ENCODE measurements at places on chromosomes 6 and 20. TPM values are rescaled to one million over a fixed set of nuclear protein-coding genes. Genes with fewer than 3 reads are reported as not detected.
A peak's percentile ranks its signal among the peaks of the same experiment; 100 is the strongest.

GRCh38 chr20:49675368-49676151, 38.1 kb downstream of the B4GALT5 start:
- peaks cover 2% of the 10 kb centered on the region for H3K36me3 ChIP-seq
- H3K27ac ChIP-seq: no peak overlapping the region
- peaks cover 2% of the 10 kb centered on the region for H3K27me3 ChIP-seq
- H3K4me1 ChIP-seq: peaks cover 63% of the 10 kb centered on the region

- DNase-seq: no peak
- H3K27me3 ChIP-seq: no peaks in the 10 kb centered on the region
- H3K4me3 ChIP-seq: no peak overlapping the region
- peaks cover 9% of the 10 kb centered on the region for H3K36me3 ChIP-seq
- no peak overlapping the region for H3K27ac ChIP-seq
These were observed 5.2 kb upstream of the ADRM1 start for GRCh38 chr20:62297449-62298227.

GRCh38 chr20:47757145-47758035, 27.9 kb downstream of the SULF2 start:
- no peak overlapping the region for H3K27ac ChIP-seq
- H3K4me1 ChIP-seq: no peaks in the 10 kb centered on the region
- DNase-seq: no peak

- no peak overlapping the region for H3K4me3 ChIP-seq
- peaks cover 31% of the 10 kb centered on the region for H3K36me3 ChIP-seq
- no peak for DNase-seq
- no peak overlapping the region for H3K27ac ChIP-seq
These were observed 6.9 kb downstream of the TXNDC5 start for GRCh38 chr6:7903673-7904072.

The TPX2 gene
- total RNA-seq: 174 TPM

DNA sequence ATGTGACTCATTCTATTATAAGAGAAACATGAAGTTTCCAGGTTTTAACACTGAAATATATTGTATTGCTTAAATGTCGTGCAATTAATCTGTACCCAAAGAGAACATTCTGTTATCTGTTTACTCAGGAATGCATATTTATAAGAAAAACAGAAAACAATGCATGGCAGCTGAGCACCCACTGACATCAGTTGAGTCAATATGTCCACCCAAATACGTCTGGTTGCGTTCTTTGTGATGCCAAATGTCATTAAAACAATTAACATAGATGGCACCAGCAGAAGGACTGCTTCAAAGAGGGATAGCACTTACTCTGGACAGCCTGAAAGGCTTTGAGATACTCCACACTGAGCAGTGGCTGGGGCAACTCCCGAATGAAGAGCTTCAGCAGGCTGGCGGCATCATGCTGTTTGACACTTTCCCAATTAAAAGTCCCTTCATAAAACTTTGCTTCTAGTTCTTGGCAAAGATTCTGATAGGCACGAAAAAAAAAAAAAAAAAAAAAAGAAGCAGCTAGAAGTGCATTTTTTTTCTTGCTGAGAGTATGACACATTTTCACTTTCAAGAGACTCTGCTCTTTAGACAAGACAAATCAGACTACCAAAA, 102.3 kb downstream of the ARHGAP18 start:
- no peaks in the 10 kb centered on the region for H3K27me3 ChIP-seq
- peaks cover 8% of the 10 kb centered on the region for H3K36me3 ChIP-seq
- H3K4me3 ChIP-seq: no peak overlapping the region

The PI16 gene
- not detected for total RNA-seq

GRCh38 chr20:1637226-1637625, 17.4 kb upstream of the SIRPB1 start:
- peak; percentile 4 for DNase-seq
- H3K4me3 ChIP-seq: no peak overlapping the region
- no peak overlapping the region for H3K27ac ChIP-seq
- H3K4me1 ChIP-seq: peaks cover 43% of the 10 kb centered on the region
- peaks cover 65% of the 10 kb centered on the region for H3K36me3 ChIP-seq

- no peaks in the 10 kb centered on the region for H3K27me3 ChIP-seq
- H3K27ac ChIP-seq: no peak overlapping the region
- H3K4me1 ChIP-seq: no peaks in the 10 kb centered on the region
- peaks cover 61% of the 10 kb centered on the region for H3K36me3 ChIP-seq
These were observed 29.8 kb upstream of the TBC1D20 start for GRCh38 chr20:492159-492558.

- H3K4me1 ChIP-seq: peaks cover 20% of the 10 kb centered on the region
- no peaks in the 10 kb centered on the region for H3K36me3 ChIP-seq
- H3K4me3 ChIP-seq: no peak overlapping the region
- H3K27ac ChIP-seq: no peak overlapping the region
- DNase-seq: no peak
- H3K27me3 ChIP-seq: peaks cover 17% of the 10 kb centered on the region
These were observed 4.8 kb downstream of the TGM6 start for GRCh38 chr20:2385496-2385895.

DNA sequence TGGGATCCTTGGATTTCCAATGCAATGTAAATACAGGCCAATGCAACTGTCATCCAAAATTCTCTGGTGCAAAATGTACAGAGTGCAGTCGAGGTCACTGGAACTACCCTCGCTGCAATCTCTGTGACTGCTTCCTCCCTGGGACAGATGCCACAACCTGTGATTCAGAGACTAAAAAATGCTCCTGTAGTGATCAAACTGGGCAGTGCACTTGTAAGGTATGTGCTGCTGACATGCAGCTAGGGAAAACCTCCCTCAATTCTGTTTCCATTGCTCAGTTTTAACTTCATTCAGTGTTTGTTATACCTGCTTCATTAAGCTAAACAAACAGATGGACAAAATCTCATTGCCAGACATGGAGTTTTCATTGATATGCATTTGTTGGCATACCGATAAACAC, 397.1 kb downstream of the ARHGAP18 start:
- H3K4me3 ChIP-seq: no peak overlapping the region
- H3K27ac ChIP-seq: no peak overlapping the region
- no peak for DNase-seq
- no peaks in the 10 kb centered on the region for H3K36me3 ChIP-seq
- H3K4me1 ChIP-seq: no peaks in the 10 kb centered on the region

The DEF6 gene
- total RNA-seq: 191 TPM

- no peaks in the 10 kb centered on the region for H3K4me1 ChIP-seq
- H3K4me3 ChIP-seq: no peak overlapping the region
- no peak overlapping the region for H3K27ac ChIP-seq
- H3K27me3 ChIP-seq: peaks cover 30% of the 10 kb centered on the region
- DNase-seq: no peak
These were observed 22.4 kb downstream of the ELOVL2 start for GRCh38 chr6:11021714-11022113.

GRCh38 chr20:40682104-40682981, 6.7 kb downstream of the MAFB start:
- H3K4me3 ChIP-seq: no peak overlapping the region
- no peak overlapping the region for H3K27ac ChIP-seq
- H3K36me3 ChIP-seq: no peaks in the 10 kb centered on the region
- peaks cover 9% of the 10 kb centered on the region for H3K4me1 ChIP-seq

DNA sequence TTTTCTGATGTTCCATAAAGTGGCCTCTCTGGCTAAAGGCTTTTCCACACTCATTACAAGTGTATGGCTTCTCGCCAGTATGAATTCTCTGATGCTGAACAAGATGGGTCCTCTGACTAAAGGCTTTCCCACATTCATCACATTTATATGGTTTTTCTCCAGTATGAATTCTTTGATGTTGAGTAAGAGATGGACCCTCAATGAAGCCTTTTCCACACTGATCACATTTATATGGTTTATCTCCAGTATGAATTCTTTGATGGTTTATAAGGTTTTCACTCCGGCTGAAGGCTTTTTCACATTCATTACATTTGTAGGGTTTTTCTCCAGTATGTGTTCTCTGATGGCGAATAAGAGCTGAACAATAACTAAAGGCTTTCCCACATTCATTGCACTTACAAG, 20.4 kb downstream of the ZNF184 start:
- H3K27ac ChIP-seq: no peak overlapping the region
- no peak for DNase-seq
- no peak overlapping the region for H3K4me3 ChIP-seq
- H3K27me3 ChIP-seq: no peaks in the 10 kb centered on the region
- H3K36me3 ChIP-seq: peaks cover 91% of the 10 kb centered on the region

GRCh38 chr20:22303523-22303922, 280.8 kb downstream of the FOXA2 start:
- no peak for DNase-seq
- no peak overlapping the region for H3K4me3 ChIP-seq
- H3K4me1 ChIP-seq: no peaks in the 10 kb centered on the region
- H3K27ac ChIP-seq: no peak overlapping the region
- no peaks in the 10 kb centered on the region for H3K36me3 ChIP-seq

- no peaks in the 10 kb centered on the region for H3K4me1 ChIP-seq
- no peaks in the 10 kb centered on the region for H3K27me3 ChIP-seq
- DNase-seq: no peak
- H3K4me3 ChIP-seq: no peak overlapping the region
- H3K36me3 ChIP-seq: no peaks in the 10 kb centered on the region
- H3K27ac ChIP-seq: no peak overlapping the region
These were observed 133.7 kb downstream of the DST start for GRCh38 chr6:56509031-56509430.

The DEFB123 gene
- total RNA-seq: not detected

GRCh38 chr6:134247231-134247833, 70.6 kb downstream of the SGK1 start:
- peaks cover 25% of the 10 kb centered on the region for H3K36me3 ChIP-seq
- H3K4me3 ChIP-seq: peak overlapping the region; percentile 52
- DNase-seq: peak; percentile 86
- peaks cover 64% of the 10 kb centered on the region for H3K4me1 ChIP-seq
- H3K27ac ChIP-seq: peak overlapping the region; percentile 87

- no peaks in the 10 kb centered on the region for H3K36me3 ChIP-seq
- no peak overlapping the region for H3K27ac ChIP-seq
- no peaks in the 10 kb centered on the region for H3K4me1 ChIP-seq
- DNase-seq: no peak
- H3K27me3 ChIP-seq: peaks cover 11% of the 10 kb centered on the region
- H3K4me3 ChIP-seq: no peak overlapping the region
These were observed 119.9 kb upstream of the PREP start for GRCh38 chr6:105522626-105523322.

DNA sequence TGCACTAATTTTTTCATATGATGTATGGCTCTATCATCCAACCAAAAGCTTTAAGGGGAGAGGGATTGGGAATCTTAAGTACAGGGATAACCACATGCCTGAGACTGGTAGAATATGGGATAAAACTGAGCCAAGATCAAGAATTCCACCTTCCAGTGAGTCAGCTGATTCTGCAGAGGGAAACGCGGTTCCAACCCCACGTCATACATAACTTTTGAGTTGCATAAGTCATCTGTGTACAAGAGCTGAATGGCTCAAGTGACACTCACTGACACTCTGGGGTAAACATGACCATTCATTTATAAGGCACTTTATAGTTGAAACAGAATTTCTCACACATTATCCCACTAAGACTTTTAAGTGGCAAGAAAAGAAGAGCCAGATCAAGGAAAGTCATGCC, 16.4 kb downstream of the TRIM27 start:
- H3K27me3 ChIP-seq: no peaks in the 10 kb centered on the region
- H3K36me3 ChIP-seq: peaks cover 83% of the 10 kb centered on the region
- DNase-seq: no peak
- H3K4me1 ChIP-seq: peaks cover 5% of the 10 kb centered on the region

GRCh38 chr6:49744259-49744658, at the start of gene CRISP3:
TSS of gene CRISP3 (minus strand) at chr6:49744388. CDS start at chr6:49744367, 21 bp downstream.
- H3K4me3 ChIP-seq: no peak within 1 kb of the TSS
- no peak for DNase-seq
- H3K4me1 ChIP-seq: no peaks in the 10 kb centered on the region
- H3K27ac ChIP-seq: no peak within 1 kb of the TSS
- no peaks in the 10 kb centered on the region for H3K36me3 ChIP-seq
- no peaks in the 10 kb centered on the region for H3K27me3 ChIP-seq

DNA sequence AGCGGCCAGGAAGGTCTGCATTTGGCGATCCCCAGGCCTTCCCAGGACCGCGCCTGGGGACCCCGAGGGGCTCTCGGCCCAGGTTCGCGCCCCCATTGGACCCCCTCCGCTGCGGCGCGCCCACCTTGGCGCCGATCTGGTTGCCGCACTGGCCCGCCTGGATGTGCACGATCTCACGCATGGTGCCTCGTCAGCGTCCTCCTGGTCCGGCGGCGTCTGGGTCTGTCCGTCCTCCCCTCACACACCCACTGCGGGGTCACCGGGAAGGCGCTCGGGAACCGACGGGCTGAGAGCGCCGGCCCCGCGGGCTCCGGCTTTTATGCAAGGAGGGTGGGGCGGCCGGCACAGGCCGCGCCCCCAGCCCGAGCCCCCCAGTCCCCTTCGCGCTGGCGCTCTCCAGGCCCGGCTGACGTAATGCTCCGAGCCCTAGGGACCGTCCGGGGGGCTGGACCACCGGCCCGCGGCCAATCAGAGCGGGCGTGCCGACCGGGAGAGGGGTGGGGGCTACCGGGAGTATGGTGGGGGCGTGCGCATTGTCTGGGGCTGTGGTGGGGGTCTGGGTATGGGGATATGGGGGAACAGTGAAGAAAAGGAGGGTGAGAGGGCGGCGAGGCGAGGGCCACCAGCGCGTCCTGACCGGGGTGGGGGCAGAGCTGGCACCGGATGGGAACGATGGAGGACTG, at the start of gene TUBB2B:
TUBB2B (minus strand) TSS at position 291 of the 683 bp plus-strand sequence; CDS start at position 181, 110 bp downstream.
- H3K36me3 ChIP-seq: no peaks in the 10 kb centered on the region
- peak within 1 kb of the TSS; percentile 63 for H3K4me3 ChIP-seq
- peaks cover 72% of the 10 kb centered on the region for H3K27me3 ChIP-seq

The GGTLC1 gene
- not detected for total RNA-seq

Data from activated CD8-positive, alpha-beta T cell treated with anti-CD3 and anti-CD28 coated beads, Interleukin-2, amount 10 ng/mL, durations not matched to agents 7 days and 5 days (primary cell).